NCI-H1436 treated with DMSO at 0.1 percent for 48 hours (cell line): ENCODE measurements at places on chromosomes 2 and 18.

DNA sequence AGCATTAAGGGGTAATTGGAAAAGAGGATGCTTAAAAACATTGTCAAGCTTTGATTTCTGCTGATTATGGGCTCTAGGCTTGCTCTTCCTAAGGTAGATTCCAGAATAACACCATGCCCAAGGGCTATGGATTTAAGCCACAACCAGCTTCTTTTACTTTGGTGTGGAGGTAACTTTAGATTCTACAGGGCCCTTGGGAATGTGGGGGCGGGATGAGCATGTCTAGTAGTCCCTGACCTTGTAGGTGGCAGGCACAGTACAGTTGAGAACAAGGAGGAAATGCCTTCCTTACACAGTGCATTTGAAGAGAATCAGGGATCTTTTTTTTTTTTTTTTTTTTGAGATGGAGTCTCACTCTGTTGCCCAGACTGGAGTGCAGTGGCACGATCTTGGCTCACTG, 364.2 kb downstream of the NYAP2 start:
- no peak for DNase-seq

DNA sequence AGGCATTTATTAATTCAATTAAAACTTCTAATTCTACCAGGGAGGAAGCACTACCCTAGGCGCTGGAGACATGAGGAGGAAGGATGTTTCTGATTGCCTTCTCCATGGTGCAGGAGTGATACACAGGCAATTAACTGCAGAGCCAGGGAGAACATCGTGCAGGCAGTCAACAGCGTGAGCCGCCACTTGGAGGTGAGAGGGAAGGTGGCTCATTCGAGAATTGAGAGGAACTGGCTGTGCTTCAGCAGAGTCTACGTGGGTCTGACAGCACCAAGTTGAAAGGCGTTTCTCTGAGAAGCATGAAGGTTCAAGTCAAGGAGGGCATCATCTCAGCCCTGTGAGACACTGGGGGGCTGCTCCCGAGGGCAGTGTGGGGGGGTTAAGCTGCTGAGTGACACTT, 388.7 kb upstream of the MYT1L start:
- DNase-seq = no peak

GRCh38 chr18:44691148-44691925, 10.6 kb downstream of the SETBP1 start:
- no peak for DNase-seq

GRCh38 chr2:2748399-2749205, 417.5 kb upstream of the MYT1L start:
- no peak for DNase-seq

DNA sequence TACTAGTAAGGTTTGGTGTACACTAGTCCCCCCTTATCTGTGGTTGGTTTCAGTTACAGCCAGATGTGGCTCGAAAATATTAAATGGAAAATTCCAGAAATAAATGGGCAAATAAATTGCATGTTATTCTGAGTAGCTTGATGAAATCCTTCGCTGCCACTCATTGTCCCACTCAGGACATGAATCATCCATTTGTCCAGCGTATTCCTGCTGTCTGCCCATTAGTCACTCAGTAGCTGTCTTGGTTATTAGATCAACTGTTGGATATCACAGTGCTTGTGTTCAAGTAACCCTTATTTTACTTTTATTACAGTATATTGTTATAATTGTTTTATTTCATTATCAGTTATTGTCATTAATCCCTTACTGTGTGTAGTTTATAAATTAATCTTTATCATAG, 21.7 kb downstream of the ZDBF2 start:
- DNase-seq = no peak
